ENCODE measurements at places on chromosomes 4 and X. TPM values are rescaled to one million over a fixed set of nuclear protein-coding genes. Genes with fewer than 3 reads are reported as not detected.

The PABPC1L2B gene
- total RNA-seq = not detected

The MAGEA4 gene
- not detected for total RNA-seq

The NXF2B gene
- not detected for total RNA-seq

The F11 gene
- total RNA-seq = not detected

The ETDB gene
- total RNA-seq = not detected

The RAB9B gene
- 1.9 TPM for total RNA-seq
